T-helper 22 cell (primary cell): ENCODE measurements at places on chromosomes 1 and 21.

GRCh38 chr1:16209847-16210407 lies 2.5 kb downstream of the ARHGEF19 start:
- DNase-seq, result no peak

- no peak for DNase-seq
These were observed 703 bp downstream of the PUM1 start for GRCh38 chr1:31064718-31065309.

DNA sequence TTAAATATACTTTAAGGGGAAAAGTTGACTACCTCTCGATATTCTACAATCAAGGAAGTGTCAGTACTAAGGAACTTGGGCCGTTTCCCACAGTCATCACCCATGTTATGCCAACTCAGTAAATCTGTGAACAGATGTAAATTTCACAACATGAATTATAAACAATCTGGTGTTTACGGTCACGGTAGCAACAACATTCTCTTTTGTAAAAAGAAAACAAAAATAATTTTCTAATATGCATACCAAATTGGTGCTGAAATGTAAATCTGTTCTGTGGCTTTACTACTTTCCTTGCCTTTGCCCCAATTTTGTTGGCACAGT lies 1.2 kb downstream of the SH3GLB1 start:
- DNase-seq, result no peak

DNA sequence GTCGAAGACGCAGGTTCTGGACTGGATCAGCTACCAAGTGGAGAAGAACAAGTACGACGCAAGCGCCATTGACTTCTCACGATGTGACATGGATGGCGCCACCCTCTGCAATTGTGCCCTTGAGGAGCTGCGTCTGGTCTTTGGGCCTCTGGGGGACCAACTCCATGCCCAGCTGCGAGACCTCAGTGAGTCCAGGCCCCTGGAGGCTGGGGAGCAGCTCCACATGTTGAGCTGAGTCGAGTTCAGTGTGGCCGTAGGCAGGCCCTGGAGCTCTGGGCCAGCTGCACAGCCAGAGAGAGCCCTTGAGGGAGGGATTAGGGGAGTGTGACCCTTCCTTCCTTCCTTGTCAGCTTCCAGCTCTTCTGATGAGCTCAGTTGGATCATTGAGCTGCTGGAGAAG lies 1.6 kb downstream of the ELF3 start:
- no peak for DNase-seq

- DNase-seq, result no peak
These were observed 2.5 kb upstream of the TMEM9 start for GRCh38 chr1:201156819-201157218.

DNA sequence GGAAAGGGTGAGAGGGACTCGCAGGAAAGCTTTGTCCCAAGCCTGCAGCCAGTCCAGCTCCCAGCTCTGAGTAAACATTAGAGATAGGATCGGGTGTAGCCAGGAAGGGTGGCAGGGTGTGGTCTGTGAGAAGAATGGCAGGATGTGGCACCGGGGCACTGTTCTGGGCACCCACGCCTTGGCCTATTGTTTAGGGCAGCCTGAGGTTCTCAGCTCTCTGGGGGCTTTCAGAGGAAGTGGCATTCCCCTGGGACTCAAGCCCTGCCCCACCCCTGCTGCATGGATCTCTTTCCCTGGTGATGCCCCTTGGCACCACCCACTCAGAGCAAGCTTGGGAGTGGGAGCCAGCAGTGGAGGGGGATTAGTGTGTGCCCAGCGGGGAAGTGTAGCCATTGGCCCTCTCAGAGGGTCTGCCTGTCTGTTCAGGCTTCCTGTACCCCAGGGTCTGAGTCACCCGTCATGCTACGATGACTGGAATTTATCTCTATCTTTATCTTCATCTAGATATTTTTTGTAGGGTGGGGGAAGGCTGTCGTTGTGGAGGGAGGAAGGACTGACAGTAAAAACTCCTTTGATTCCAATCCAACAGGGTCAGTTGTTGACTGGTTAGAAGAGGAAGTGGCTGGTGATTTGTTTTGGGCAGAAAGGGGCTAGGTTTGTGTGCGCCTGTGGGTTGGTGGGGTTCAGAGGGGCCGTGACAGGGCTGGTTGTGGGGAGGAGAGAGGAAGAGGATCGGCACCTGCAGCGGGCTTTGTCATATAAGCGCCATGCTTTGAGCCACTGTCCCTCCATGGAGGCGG lies 31.6 kb downstream of the SOX13 start:
- no peak for DNase-seq

GRCh38 chr1:22780696-22781095 lies 70.1 kb downstream of the EPHB2 start:
- DNase-seq, result no peak

GRCh38 chr1:55474168-55474786 lies 259.1 kb upstream of the USP24 start:
- DNase-seq, result no peak

DNA sequence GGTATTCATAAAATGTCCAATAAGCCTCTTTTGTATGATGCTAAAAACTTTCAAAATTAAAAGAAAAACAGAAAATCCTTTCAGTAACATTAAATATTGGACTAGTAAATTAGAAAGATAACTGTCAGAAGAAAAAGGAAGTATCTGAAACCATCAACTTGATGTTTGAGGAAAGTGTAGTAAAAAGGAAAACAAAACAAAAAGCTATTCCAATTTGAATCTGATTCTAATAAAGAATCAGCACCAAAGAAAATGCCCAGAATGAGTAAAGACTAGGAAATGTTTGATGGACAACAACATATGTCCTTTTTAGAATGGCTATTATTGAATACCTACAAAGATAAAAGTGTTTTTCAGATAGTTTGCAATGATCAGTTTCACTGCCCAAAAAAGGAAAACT lies 79.9 kb upstream of the RBM34 start:
- DNase-seq, result no peak

DNA sequence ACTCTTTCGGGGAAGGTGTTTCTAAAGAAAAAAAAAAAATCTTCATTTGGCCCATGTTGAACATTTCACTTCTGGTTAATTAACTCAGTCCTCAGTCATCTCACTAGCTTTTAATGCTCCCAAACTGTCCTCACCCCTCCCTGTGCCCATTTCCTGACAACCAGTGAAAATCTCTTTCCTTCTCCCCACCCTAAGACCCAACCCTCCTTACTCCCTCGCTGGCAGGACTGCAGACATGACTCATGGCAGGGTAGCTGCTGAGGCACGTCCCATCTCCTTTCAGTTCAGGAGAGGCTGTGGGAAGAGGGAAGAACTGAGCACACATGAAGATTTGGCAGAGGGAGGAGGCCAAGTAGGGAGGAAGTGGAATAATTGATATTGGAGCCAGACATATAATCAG lies 12.6 kb downstream of the PKP1 start:
- DNase-seq, result no peak

- DNase-seq, result peak; percentile 79
These were observed at the start of gene HMGCL for GRCh38 chr1:23825076-23825761. Gene HMGCL, minus strand, starts transcription at chr1:23825429. Its CDS starts 14 bp downstream, at chr1:23825415.

GRCh38 chr1:61616830-61617229 lies 108.1 kb downstream of the TM2D1 start:
- DNase-seq, result no peak

- DNase-seq, result no peak
These were observed 220.1 kb downstream of the SDCCAG8 start for GRCh38 chr1:243475966-243476365.

GRCh38 chr21:44994695-44995342 lies 55.0 kb downstream of the SLX9 start:
- DNase-seq, result no peak

- no peak for DNase-seq
These were observed 264 bp downstream of the FCRL3 start for GRCh38 chr1:157700305-157700704.

DNA sequence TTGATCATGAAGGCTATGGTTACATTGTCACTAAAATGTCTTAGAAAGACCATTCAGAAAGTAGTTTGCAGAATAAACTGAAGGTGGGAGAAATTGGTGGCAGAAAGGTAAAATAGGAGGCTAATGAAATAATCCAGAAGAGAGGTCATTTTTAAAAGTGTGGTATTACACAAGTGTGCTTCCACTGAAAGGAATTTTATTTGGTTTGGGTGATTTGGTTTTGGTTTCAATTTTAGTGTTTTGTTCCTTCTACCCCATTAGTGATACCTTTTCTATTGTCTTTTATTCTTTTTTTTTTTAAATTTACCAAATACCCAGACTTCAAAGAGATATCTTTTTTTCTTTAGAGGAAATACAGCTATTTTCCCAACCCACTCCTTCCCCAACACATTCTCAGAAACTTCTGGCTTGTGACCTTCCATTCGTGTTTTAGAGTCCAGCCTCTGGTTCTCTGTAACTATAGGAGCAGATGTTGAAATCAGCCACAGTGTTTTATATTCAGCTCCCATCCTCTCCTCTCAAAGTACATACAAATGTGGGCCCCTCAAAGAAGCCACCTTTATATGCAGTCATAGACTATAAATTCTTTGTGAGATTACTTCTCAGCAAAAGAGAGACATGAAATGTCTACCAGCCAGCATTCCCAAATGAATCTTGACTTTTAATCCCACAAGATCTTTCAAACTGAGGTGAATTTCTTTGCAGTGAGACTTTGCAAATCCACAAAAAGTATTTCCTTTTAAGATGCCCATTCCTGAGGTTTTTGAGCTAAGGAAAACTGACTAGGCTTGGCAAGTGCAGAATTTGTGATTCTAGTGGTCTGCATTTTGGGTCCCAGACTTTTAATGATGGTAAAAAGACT lies 42.0 kb upstream of the PALMD start:
- no peak for DNase-seq

DNA sequence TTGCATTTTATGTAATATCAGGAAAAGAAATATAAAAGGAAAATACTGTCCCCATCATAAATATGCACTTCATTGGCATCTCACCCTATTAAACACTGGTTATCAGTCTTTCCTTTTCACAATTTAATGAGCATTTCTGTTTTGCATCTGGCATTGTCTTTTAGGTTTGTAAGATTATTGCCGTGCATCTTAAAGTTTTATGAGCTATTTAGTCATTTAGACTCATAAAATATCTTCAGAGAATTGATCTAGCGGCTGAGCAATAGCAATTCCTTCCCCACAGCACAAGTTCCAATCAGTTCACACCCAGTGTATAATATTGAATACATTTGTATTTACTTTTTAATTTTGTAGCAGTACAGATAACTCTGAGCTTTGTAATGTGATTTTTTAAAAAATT lies 112.3 kb upstream of the C1orf105 start:
- no peak for DNase-seq

DNA sequence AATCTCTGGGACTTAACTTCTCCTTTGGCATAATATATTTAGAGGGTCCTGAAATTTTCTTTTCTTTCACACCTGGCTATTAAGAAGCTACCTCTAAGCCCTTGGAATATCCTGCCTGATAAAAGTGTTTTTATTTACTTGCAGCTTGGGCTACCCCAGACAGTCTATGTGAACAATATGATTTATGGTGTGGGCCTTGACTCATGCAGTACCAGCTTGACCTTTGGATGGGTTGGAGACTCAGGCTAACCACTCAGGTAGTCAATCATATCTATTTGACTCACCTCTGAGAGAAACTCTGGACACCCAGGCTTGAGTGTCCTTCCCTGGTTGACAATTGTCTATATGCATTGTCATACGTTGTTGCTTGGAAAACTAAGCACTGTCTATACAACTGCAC lies 13.4 kb upstream of the PGBD2 start:
- no peak for DNase-seq
